ENCODE measurements at places on chromosomes 6 and 20.

GRCh38 chr6:165834613-165835259, 171.7 kb upstream of the PDE10A start:
- no peak for DNase-seq

GRCh38 chr6:87312860-87313259, 9.5 kb upstream of the SMIM8 start:
- no peak for DNase-seq

- no peak for DNase-seq
These were observed 281.6 kb upstream of the CITED2 start for GRCh38 chr6:139655783-139656705.

- no peak for DNase-seq
These were observed 355 bp upstream of the AKAP7 start for GRCh38 chr6:131134980-131135243.

DNA sequence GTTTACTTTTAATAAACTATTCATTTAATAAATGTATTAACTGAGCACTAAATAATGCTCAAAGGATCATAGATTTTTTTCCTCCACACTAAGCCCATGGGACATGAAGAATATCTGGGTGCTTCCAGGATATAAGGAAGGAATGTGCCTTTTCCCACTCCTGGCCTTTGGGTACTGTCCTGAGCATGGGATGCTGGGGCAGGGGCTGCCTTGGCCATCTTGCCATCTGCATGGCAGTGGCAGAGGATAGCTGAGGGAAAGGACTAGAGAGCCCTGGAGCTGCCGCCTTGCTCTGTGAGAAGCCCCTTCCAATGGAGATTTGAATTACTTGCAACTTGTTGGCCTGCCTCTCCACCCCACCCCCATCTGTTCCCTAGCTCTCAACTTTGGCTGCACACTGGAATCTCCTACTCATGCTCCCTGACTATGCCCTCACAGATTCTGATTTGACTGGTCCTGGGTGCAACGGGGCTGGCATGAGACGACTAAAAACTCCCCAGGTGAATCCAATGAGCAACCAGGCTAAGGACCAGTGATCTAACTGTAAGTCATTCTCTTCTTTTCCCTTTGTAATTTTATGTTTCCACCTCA, 15.6 kb downstream of the DDRGK1 start:
- no peak for DNase-seq

GRCh38 chr6:81842254-81842653, 89.8 kb upstream of the TENT5A start:
- no peak for DNase-seq

DNA sequence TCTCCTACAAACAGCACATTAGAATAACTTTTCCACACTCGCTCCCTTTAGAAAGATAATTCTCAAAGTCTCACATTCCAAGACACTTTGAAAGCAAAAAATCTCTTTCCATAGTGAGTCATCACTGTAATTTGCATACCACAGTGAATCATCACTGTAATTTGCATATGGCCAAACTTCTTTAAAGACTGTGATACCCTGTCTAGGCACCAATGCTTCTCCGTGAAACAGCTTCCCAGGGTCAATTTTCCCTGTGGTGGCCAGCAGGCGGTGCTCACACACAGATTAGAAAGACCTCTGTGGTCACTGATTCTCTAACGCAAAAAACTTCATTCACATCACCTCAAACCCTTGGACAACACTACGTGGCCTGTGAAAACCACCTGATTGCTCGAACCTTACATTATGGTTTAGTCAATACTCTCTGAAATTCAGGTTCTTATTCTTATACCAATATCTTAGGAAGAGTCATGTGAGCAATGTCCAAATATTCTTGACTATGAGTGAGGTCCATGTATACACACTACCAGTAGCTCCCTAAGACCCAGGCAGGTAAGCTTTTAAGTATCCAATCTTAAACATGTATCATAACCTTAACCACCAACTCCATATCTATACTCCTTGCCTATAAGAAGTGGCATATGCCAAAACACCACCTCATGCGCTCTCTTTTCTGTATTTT, 78.5 kb upstream of the PHACTR1 start:
- DNase-seq: no peak

DNA sequence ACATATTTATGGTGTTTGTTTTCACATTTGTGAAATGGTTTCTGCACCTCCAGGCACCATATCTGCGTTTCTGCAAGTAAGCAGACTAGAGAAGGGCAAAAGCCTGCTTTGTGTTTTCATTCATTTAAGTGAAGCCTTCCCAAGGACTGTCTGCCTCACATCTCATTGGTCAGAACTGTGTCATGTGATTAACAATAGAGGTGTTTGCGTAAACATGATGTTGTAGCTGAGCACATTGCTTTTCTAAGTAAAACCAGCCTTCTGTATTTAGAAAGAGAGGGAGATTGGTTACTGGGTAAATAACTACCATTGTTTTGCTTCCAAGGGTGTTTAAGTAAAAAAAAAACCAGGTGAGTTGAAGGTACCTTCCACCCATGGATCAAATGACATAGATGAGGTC, 39.7 kb downstream of the SH3BGRL2 start:
- DNase-seq: no peak

DNA sequence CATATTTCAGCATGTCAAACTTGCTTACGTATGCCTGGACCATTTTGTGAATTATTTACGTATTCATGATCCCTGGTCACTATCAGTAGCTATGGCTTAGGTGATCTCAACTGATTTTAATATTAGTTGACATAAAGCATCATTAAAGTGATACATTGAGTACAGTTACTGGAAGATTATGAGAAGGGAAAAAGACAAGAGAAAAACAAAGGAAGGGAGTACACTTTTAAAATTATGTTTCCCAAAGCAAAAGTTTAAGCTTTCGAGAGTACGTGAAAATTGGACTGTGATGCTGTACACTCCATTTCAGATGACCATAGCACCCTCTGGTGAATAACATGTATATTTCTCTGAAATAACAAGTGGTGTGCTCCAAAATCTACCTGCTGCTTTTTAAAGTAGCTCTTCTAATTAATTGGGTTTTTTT, 215.0 kb upstream of the HSF2 start:
- DNase-seq: no peak

- no peak for DNase-seq
These were observed 39.4 kb downstream of the HFE start for GRCh38 chr6:26126394-26127235.

DNA sequence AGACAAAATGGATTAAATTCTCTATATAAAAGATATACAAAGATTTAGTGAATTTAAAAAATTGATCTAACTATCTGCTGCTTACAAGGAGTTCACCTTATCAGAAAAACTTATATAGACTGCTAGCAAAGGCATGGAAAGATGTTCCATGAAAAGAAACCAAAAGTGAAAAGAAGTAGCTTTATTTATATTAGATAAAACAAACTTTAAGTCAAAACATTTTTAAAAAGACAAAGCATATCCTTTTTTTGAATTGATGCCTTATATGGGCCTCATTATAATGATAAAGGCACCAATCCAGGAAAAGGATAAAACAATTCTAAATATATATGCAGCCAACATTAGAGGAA, 334.2 kb downstream of the MEI4 start:
- DNase-seq: no peak

- DNase-seq: no peak
These were observed 12.2 kb downstream of the FGD2 start for GRCh38 chr6:37017606-37018197.

All from stimulated activated CD4-positive, alpha-beta T cell treated with anti-CD3 and anti-CD28 coated beads, Interleukin-1b, Interleukin-23, amount 100 ng/mL, for 1 hour (primary cell).